ENCODE measurements at places on chromosomes 6 and 20.

DNA sequence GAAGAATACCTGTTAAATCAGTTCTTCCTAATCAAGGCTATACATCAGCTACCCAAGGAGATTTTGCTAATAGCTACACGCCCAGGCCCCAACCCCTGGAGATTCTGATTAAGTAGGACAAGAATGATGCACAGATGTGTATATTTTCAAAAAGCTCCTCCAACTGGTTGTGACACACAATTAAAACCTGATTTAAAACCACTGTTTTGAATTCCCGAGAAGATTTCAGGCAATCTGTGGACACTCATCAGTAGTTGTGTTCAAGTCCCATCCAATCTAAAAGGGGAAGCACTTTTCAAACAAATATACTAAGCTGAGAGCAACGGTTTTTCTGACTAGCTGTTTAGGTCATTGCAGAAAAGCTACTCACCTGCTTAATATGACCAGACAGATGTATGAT lies 118.9 kb upstream of the NHSL1 start:
- DNase-seq: no peak

GRCh38 chr20:49893242-49894072 lies 21.9 kb downstream of the SPATA2 start:
- DNase-seq: no peak

GRCh38 chr6:89481695-89482094 lies 48.7 kb downstream of the ANKRD6 start:
- DNase-seq: no peak

GRCh38 chr6:77055711-77056110 lies 407.6 kb downstream of the HTR1B start:
- DNase-seq: no peak

GRCh38 chr6:169388395-169389166 lies 134.9 kb upstream of the THBS2 start:
- DNase-seq: no peak
